Forelimb muscle (tissue), 1 donor: ENCODE measurements at places on chromosomes 3 and 15.

DNA sequence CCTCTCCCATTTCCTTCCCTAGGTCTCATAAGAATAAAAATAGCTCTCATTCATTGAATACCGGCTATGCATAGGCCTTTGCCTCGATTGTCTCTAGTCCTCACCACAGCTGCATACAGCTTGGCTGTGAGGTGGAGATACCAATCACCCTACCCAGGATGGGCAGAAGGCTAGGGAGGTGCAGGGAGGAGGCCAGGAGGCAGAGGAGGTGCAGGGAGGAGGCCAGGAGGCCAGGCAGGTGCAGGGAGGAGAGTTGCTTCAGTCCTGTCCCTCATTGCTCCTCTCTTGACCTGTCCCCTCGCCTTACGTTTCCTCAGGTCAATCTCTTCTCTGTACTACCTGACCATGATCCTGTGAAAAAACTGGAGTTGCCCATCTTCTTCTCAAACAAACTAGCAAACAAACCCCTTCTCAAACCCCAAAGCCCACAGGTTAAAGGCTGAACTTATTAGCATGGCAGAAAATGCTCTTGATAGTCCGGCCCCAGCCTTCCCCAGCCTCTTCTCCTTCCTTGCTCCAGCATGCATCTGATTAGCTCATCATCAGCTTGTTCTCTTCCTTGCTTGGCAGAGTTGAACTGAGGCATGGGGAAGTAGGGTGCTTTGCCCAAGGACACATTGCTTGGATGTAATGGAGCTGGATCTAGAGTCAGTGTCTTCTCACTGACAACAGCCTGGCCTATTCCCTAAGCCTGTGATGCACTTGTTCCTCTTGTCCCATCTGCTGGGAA lies 15.8 kb downstream of the PODXL2 start:
- no peak for DNase-seq

GRCh38 chr15:25478313-25478712 lies 39.5 kb upstream of the UBE3A start:
- no peak for DNase-seq

DNA sequence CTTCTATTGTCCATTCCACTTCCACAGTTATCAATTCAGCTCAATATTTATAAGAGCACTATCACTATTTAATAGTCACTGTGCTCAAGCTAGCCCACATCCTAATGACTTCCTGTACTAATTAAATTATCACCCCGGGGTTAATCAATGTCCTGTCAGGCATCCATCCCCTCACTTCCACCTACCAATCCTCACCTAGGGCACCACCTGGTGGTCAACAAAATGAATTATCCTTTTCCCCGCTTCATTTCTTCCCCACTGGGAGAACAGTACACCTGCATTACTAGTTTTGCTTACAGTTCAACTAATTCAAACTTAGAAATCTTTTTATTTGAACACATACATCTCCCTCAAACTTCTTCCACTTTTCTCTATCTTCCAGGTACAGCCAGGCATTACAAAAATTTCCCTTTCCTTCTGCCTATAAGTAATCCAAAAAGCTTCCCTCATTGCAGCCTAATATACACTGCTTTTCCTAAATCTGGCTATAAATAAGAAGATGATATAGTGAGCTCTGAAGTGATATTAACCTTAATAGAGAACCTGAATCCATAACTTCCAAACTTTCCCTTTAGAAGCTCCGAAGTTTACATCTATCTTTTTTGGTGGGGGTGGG lies 68.5 kb downstream of the TMCC1 start:
- DNase-seq, result no peak

DNA sequence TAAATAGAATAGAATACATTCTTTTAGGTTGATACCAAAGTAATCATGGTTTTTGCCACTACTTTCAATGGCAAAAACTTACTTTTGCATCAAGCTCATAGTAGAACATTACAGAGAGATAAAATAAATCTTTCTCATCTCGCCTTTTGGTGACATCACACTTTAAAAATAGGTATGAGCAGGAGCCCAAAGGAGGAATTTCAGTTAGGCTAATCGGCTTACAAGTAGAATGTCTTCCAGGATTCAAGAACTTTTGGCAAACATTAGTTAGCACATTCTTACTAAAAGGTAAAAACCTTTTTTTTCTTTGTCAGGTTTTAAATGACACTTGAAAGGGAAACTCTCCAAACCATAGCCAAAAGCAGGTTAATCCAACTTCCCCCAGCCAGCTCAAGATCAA lies 59.7 kb upstream of the CMSS1 start:
- DNase-seq, result no peak

GRCh38 chr3:183094711-183095110 lies 4.6 kb downstream of the MCCC1 start:
- DNase-seq, result no peak

- no peak for DNase-seq
Measured at GRCh38 chr15:34583399-34584329, at the start of gene GOLGA8B. GOLGA8B (minus strand) TSS chr15:34583651; CDS start chr15:34535912, 47,739 bp downstream.

- no peak for DNase-seq
Measured at GRCh38 chr3:159632851-159633250, 355.8 kb upstream of the IL12A start.
